Stimulated activated CD8-positive, alpha-beta memory T cell treated with anti-CD3 and anti-CD28 coated beads, Interleukin-15, amount 100 ng/mL, for 24 hours (primary cell): ENCODE measurements at places on chromosomes 1 and 21.

DNA sequence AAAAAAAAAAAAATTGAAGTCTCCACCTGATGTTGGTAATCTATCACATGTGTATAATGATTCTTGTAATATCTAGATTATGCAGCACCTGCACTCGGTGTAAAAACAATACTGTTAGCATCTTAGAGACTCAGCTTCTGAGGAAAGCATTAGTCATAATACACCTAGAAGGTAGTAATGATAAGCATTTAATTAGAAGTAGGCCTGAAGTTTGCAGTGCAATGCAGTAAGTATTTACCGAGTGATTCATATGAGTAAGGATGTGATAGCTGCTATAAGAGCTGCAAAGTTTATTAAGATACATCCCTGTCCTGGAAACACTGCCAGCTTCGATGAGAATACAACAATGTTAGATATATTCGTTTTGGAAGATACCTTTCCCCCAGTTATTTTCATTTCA is 196.4 kb downstream of the GREM2 start:
- DNase-seq, result no peak

- DNase-seq, result no peak
Measured at GRCh38 chr1:34858901-34859445, 576 bp downstream of the SMIM12 start.

GRCh38 chr1:94119306-94119705 is 1.6 kb downstream of the ABCA4 start:
- DNase-seq, result no peak

DNA sequence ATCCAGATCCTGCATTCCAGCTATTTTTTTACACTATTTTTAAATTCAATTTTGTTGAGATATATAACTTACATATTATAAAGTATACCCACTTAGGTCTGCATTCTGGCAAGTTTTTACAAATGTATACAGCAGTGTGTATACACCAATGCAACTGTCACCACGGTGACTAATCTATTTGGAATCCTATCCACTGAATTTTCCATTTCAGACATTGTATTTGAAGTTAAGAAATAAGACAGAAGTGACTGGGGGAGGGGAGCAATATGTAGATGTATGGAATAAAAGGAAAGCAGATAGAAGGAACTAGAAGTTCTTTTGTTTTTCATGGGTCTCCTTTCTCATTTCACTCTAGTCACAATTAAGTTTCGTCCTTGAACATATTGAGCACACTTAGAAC is 431.5 kb upstream of the CHRM3 start:
- no peak for DNase-seq

- DNase-seq, result no peak
Measured at GRCh38 chr1:110253213-110253612, 43.1 kb downstream of the KCNC4 start.
